Karpas-422 (cell line): ENCODE measurements at places on chromosomes 4 and X. TPM values are rescaled to one million over a fixed set of nuclear protein-coding genes. Genes with fewer than 3 reads are reported as not detected.
A peak's percentile ranks its signal among the peaks of the same experiment; 100 is the strongest.

DNA sequence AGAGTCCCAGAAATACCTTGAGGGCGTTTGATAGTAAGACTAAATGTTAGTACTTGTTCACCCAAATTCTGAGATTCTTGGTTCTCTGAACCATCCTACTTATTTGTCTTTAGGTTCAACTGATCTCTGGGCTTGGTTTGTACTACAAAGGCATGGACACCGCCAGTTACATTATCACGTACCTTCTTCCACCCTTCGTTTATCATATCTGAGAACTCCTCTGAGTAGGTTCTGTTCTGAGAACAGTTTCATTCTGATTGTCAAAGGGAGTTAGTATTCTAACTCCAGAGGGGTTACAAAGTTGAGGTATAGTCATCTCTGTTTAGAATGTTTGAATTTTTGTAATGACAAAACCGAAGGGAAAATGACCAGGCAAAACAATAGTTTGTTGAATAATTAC is 19.3 kb downstream of the ZFX start:
- peak; percentile 56 for DNase-seq

GRCh38 chr4:138414202-138414601 is 172.1 kb upstream of the SLC7A11 start:
- no peak for DNase-seq

DNA sequence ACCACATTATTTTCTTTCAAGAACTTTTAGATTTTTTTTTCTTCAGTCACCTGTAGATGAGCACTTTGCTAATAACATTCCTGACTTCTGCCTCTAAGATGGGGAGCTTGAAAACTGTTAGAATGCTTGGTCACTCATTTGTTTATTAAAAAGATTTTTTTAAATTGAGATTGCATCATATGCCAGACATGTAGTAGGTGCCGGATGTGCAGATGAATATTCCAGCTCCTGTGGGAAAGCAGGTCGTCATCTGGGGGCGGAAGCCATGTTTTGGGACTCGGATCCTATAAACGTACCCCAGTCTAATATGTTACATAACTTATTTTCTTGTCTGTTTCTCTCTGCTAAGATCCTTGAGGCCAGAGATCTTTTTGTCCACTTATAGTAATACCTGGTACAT is 236.8 kb downstream of the ARHGAP10 start:
- DNase-seq, result no peak

- DNase-seq, result no peak
Observed at GRCh38 chr4:3257103-3257555, 8.2 kb downstream of the MSANTD1 start.

The CLCN5 gene
- total RNA-seq, result 5.5 and 8.1 TPM in 2 replicates

The RPA4 gene
- not detected in 2 replicates for total RNA-seq
